ENCODE measurements at places on chromosomes 6 and 20.
A peak's percentile ranks its signal among the peaks of the same experiment; 100 is the strongest.

GRCh38 chr6:54493138-54493537 lies 184.9 kb downstream of the TINAG start:
- no peak for DNase-seq

DNA sequence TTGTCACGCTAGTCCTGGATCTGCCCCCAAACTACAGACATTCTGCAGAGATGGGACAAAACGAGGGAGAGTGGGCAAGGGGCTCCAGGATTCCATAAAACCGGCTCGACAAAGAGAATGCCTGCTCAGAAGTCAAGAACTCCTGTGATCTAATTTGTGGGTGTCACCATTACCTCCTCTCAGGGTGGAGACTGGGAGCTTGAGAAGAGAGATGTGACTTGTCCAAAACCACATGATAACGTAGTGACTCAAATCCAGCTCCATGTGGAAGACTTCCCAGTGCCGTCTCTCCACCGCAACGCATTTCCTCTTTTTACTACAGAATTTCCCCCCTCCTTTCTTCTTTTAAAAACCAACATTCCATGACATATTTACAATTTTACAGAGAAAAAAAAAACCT lies 44.3 kb downstream of the TRERF1 start:
- DNase-seq, result no peak

- DNase-seq, result no peak
Observed at GRCh38 chr6:38937839-38938613, 110.6 kb upstream of the GLP1R start.

- DNase-seq, result no peak
Observed at GRCh38 chr6:49913636-49914375, 47.5 kb upstream of the CRISP1 start.

- DNase-seq, result peak; percentile 32
Observed at GRCh38 chr6:160069050-160069454, 52.6 kb upstream of the SLC22A1 start.

- peak; percentile 10 for DNase-seq
Observed at GRCh38 chr6:37381579-37381978, 27.8 kb downstream of the RNF8 start.

- no peak for DNase-seq
Observed at GRCh38 chr6:13827032-13827431, 12.7 kb upstream of the MCUR1 start.

DNA sequence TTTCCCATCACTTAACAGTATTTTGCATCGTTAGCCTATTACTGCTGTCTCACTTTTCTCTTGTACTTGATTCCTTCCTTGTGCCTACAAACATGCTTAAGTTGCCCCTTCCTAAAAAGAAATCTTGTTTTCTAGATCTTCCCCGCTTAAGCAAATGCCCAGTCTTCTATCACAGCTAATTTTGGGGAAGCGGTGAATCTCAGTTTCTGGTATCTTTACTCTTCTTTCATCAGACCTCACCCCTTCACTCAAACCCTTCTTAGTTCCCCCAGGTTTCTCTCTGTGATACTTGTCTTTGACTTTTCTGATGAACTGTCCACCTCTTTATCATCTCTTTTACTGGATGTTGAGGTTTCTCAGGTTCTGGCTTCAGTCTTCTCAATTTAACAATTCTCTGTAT lies 14.2 kb downstream of the VAPB start:
- no peak for DNase-seq

DNA sequence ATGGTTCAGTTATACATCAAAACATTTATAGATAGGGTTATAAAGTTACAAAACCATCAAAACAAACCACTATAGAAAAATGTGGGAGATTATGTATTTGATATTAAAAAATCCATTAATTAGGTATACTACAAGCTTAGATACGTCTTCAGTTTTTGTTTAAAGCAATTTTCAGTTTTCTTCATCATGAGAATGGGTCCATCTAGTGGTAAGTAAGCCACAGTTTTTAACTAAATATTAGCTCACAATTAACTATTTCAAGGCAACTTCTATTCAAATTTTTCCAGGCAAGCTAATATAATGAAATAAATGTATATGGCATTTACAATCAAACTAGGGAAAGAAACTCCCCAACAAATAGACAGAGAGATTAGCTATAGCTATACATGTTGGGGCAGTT lies 44.4 kb downstream of the RNGTT start:
- DNase-seq, result no peak

- DNase-seq, result no peak
Observed at GRCh38 chr20:63741354-63741675, 1.7 kb downstream of the SLC2A4RG start.

DNA sequence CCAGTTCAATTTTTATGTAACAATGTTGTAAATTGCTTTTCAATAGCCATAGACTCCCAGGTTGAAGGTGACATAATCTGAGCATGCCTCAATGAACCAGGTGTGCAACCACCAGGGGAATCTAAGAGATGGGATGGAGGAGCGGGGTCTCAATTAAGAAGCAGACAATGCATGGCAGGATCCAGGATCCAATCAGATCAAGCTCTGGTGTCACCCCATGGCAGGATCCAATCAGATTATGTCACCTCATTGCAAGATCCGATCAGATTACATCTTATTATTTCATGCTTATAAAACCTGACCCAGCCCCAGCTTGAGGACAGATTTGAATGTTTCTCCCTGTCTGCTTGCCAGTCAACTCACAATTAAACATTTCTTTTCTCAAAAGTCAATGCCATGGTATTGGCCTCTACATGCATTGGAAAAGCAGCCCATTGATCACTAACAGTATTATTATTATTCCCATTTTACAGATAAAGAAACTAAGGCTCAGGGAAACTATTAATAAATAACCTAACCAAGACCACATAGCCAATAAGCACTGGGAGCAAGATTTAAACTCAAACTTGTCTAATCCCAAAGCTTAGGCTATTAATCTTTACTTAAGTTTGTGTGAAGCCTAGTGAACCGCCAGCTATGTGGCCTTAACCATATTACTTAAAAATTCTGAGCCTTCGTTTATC lies 14.3 kb upstream of the SIRT5 start:
- no peak for DNase-seq

DNA sequence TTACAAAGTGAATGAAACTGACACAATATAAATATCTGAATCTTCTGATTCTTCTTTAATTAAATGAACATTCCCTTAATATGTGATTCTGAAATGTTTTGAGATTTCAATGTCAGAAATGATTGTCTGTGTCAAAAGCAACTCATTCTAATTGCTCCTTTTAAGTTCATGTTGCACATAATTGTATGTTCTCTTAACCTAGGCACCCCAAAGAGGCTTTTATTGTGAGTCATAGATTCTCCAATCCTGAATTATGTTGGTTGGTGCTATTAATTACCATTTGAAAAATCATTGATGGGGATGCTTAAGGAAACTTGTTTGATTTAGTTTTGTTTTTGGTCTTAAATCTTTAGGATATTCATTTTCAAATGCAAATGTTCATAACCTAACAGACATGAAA lies 829.7 kb upstream of the CITED2 start:
- DNase-seq, result no peak

DNA sequence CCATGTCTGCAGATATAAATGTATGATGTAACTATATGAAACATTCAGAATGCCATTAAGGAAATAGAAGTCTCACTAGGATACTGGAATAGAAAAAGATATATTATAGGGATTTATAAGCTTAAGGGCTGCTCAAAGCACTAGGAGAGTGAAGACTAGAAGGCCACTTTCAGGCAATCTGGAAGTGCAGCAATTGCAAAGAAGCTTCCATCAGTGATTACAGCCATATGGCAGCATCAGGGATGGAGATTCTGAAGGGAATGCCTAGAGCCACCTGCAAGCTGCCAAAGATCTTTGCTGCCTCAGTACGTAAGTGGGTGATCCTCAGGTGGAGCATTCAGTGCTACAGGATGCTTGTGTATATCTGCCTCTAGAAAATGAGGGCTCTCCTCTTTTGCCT lies 796.2 kb upstream of the EPHA7 start:
- DNase-seq, result no peak

GRCh38 chr6:29696147-29697125 lies 15.5 kb upstream of the ZFP57 start:
- DNase-seq, result no peak

DNA sequence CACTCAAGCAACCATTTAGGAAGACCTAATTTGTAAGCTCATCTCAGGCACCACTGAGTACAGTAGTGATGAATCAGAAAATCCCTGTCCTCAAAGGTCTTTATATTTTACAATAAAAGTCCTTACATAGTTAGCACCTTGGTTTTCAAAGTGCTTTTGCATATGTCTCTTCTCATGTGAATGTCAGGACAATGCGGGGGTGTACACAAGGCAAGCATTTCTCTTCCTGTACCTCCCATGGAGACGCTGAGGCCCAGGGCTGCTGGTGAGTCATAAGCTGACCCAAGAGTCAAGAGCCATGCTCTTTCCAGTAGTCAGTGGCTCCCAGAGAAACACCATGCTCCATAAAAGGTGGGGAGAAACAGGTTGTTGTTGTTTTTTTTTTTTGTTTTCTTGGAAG lies 174.0 kb downstream of the GJA10 start:
- DNase-seq, result no peak

DNA sequence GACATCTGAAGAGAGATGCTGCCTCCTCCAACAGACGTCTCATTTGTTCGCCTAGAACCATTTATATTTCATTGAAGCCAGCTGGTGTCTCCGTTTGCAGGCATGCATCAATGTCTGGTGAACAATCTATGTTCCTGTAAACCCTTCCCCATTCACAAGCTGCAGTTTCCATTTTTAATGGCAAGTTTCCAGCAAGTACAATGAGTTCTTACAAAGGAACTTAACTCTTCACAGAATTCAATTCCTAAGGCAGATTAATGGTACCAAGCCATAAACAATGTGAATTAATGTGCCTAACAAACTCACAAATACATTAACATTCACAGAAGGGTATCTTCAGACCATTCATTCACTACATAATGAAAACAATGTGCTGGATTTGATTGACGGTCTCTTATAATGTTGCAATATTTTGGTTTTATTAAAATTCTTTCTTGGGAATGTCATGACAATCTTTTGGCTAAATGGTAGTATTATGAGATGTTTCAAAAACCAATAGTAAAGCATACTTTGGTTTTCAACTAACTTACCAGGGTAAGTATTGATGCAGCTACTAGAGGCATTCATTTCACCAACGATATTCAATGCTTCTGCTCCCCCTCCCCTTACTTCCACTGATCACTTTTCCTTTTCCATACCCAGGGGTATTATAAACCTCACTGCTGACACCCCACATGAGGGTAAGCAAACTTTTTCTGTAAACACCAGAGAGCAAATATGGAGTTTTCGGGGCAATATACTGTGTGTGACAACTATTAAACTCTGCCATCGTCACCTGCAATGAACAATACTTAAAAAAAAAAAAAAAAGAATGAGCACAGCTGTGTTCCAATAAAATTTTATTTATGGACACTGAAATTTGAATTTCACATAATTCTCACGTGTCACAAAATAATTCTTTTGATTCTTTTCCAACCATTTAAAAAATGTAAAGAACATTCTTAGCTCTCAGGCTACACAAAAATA lies 4.2 kb downstream of the AKIRIN2 start:
- no peak for DNase-seq

DNA sequence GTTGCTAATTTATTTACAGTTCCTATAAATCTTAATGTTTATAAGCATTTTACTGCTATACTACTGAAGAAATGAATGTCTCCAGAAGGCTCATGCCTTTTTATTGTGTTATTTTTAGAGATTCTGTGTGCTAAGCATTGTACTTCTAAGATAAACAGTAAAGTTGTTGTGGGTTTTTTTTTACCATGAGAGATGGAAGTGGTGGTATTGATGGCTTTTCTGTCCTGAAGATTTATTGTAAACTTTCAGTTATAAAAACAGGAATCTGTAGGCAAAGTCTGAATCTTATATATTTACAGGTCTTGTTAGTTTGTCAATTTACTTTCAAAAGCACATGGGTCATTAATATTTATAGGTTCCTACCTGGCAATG lies 246.9 kb downstream of the TMEM242 start:
- no peak for DNase-seq

- DNase-seq, result no peak
Observed at GRCh38 chr20:9071976-9072726, 3.3 kb downstream of the PLCB4 start.

DNA sequence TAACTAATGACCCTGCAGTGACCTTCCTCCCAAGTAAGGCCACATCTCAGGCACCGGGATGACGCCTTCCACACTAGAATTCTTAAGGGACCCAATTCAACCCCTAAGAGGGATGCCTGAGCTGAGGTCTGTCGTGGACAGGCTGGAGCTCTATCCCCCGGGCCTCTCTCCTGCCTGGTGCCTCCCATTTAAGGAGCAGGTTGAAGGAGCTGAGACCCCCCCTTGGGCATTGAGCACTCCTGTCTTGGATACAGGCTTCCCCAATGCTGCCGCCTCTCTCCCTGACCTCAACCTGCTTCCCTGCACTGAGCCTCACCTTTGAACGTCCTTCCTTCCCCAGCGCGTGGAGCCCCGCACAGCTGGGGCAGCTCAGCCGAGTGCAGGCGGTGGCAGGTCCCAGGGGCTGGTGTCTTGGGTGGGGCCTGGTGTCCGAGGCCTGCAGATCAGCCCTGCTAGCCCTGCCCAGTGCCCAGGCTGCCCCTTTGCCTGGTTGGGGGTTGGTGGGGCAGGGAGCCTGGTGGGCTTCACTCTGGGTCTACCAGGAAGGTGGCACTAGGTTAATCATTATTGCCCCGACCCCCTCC lies 19.9 kb upstream of the BHLHE23 start:
- no peak for DNase-seq

DNA sequence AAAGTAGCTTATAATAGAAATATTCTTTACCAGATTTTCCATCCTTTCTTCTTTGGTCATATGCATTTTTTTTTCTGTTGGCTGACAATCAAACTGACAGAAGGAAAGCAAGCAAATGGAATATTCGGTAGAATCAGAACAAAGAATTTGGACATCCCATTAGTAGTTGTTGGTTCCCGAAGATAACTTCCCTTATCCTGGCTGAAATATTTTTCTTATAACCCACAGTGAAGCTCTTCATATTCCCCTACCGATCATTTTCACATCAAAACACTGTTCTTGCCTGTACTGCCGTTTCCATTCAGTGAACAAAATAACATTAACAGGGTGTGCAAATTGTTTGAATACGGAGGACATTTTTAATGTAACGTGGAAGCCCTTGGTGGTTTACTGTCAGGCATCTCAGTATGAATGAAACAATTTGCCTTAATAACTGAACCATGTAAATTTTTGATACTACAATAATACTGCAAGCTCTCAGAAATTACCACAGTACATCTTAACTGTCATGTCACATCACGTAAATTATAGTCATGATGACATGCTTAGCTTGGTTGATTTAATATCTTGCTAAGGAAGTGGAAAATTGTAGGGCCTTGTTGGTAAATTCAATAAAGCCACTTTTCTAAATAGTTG lies 311.5 kb downstream of the LAMA2 start:
- DNase-seq, result no peak
